ENCODE measurements at places on chromosomes 3 and 15. TPM values are rescaled to one million over a fixed set of nuclear protein-coding genes. Genes with fewer than 3 reads are reported as not detected.

The CPNE9 gene
- 0.20 TPM for total RNA-seq

The RBM6 gene
- total RNA-seq: 49.0 TPM

The ADGRG7 gene
- not detected for total RNA-seq

The ARPIN gene
- total RNA-seq: 5.9 TPM

The SI gene
- not detected for total RNA-seq

All from astrocyte (in vitro differentiated cells and primary cell).